Stimulated activated CD8-positive, alpha-beta memory T cell treated with anti-CD3 and anti-CD28 coated beads, Interleukin-4, amount 100 ng/mL, for 4 hours (primary cell): ENCODE measurements at places on chromosomes 12 and 14.

DNA sequence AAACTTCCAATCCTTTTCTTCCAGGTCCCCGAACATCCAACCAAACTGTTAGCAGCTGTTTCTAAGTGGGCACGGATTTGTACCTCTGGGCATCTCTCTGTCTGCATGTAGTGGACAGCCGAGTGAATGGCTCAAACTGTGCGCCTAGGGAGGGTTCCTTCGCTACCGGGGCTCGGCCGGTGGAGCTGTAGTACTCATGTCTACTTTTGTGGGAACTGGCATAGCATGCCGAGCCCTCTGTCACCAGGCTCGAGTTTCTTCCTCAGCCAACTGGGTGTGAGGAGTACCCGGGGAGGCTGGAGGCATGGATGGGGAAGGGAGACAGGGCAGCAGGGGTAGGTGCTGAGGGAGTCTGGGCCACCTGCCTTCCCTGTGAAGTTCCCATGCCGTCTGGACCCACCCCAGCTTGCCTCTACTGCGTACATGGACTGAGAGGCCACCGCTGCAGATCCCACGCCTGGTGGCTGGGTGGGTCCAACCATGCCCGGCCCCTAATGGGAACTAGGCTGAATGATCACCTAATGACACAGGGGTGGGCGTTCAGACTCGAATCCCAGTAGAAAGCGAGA is 23.0 kb downstream of the TNFAIP2 start:
- DNase-seq = no peak

GRCh38 chr12:14317362-14318146 is 47.9 kb upstream of the ATF7IP start:
- no peak for DNase-seq

DNA sequence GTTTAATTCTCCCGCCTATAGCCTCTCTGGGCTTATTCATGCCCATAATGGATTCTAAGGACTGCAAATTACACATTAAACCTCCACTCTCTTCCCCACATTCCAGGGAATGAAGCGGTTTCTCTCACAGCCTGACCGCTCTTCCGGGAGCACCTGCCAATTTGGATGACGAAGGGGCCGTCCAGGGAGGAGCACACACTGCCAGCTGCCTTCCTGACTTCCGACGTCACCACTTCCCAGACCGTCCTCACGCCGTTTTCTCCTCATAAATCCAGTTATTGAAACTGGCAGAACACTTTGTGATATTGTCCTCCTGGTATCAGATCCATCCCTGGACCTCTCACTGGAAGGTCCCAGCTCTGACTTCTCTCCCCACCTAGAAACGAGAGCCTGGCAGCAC is 87.6 kb downstream of the GCH1 start:
- DNase-seq = no peak

- DNase-seq = no peak
These were observed 725.7 kb downstream of the C12orf50 start for GRCh38 chr12:87303396-87304012.

DNA sequence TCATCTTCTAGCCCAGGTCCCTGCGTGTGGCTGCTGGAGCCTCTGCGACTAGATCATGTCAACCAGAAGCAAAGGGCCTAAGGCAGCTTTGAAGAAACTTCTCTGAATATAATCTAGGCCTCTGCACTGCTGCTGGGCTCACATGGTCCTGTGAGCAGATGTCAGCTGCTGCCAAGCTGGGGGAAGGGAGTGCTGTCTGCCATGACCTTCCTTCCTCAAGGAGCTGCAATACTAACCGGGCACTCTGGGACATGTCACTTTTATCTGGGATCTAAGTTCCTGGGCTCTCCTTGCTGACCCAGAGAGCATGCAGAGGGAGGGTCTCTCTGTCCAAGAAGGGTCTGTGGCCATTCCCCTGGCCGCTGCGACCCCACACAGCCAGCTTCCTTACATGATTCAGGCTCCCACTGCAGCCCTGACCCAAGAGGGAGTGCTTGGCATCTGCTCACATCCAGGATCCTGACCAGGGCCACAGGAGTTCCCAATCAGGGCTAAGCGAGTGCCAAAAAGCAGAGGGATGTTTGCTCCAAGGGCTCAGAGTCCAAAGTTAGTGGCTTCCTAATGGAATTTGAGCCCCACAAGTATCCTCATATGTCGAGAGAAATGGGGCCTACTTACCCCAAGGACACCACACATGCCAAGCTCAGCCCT is 74.0 kb downstream of the PLEKHG3 start:
- no peak for DNase-seq

- DNase-seq = no peak
These were observed 86.3 kb downstream of the VWF start for GRCh38 chr12:6038160-6038559.

GRCh38 chr14:103526247-103526913 is 2.6 kb upstream of the TRMT61A start:
- no peak for DNase-seq

GRCh38 chr14:74658535-74659131 is 46.6 kb upstream of the LTBP2 start:
- DNase-seq = no peak

DNA sequence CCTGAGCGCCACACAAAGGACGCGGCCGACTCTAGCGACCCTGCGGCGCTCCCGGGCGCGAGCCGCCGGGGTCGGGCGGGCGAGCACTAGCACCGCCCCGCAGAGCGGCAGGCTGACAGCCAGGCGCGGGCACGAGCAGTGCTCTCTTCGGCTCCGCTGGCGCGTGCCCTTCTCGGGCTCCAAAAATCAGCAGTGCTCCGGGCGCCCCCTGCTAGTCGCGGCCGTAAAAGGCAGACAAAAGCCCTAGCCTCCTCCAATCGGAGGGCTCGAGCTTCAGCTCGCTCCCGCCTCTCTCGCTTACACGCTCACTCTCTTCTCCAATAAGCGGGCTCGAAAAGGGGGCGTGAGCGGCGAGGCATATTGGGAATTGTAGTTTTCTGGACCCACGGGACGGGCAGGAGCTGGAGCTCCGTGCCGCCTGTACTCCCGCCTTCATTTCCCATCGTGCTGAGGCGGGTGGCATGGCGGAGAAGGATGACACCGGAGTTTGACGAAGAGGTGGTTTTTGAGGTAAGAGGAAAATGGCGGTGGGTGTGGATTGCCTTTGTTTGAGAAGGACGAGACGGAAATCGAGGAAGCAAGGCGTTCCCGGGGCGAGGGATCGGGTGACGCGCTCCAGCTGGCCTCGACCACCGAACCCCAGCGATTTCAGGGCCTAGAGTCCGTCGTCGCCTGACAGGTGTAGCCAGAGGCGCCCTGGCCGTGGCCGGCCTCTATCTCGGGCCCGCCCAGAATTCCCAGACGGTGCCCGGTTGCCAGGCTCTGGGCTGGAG is at the start of the genes FGD6 and VEZT:
Gene FGD6 (minus strand): TSS at position 91 of the 773 bp plus-strand sequence. CDS start 227 bp downstream, outside the sequence.
Gene VEZT (plus strand): TSS at position 431 of the 773 bp plus-strand sequence. CDS start 44 bp downstream, at position 475.
- DNase-seq = peak; percentile 95

DNA sequence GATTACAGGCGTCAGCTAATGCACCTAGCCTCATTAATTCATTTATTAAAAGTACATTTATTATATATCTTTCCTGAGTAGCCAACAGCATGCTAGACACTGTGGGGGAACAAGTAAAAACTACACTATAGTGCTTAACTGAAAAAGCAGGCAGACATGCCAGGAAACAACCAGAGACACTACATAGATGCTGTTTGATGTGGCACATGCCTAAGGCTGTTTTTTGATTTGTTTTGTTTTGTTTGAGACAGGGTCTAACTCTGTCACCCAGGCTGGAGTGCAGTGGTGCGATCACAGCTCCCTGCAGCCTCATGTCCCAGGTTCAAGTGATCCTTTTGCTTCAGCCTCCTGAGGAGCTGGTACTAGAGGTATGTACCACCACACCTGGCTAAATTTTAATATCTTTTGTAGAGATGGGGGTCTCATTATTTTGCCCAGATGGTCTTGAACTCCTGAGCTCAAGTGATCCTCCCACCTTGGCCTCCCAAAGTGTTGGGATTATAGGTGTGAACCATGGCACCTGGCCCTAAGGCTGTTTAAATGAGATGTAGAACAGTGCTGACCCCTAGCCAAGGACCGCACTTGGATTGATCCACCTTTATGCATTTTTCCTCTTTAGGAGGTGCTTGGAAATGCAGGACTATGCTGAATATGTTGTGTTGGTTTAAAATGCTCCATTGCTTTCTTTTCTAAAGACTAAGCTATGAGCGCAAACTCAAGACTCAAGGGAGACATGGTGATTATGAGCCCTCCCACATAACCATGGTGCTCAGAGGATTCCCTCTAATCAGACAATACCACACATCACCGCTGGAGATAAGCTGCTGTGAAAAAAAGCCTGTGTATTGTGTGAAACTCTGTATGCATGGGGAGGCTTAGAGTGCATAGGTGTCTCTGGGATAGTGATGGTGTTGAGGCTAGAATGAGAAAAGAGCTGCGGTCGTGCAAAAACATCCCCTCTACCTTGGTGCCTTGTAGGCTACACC is 10.5 kb upstream of the C14orf93 start:
- DNase-seq = no peak

DNA sequence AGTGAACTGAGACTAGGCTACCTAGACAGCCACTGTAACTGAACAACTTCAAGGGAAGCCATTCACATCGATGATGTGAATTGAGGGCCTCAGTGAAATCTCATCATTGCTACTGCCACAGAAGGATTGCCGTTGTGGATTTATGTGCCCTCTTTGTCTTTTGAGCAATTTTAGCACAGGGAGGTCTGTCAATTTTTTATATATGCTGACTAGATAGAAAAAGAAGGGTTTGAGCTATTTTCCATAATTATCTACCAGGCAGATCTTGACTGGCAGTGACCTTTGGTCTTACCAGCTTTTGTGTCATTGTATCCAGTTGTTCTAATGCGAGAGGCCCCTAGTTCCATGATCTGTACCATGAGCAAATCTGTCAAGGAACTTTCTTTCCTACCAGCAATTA is 179.4 kb downstream of the ERC1 start:
- no peak for DNase-seq

GRCh38 chr12:2435511-2435910 is 359.3 kb upstream of the FKBP4 start:
- DNase-seq = no peak

DNA sequence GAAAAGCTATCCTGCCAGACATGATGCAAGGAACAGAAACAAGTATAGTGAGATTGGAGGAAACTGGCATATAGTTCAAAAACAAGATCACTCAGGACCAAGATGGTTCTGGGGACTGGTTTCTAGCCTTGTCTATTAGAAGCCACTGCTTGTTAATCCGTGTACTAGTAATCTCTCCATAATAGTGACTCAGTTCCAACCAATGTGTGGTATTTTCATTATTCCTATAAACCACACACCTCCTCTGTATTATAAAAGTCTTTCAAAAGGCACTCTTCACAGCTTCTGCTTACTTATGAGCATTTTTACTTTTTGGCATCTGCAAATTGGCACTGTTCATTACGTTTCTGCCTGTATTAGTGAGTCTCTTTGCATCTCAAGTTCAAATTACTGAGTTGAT is 140.3 kb downstream of the SLC6A15 start:
- no peak for DNase-seq

GRCh38 chr12:84508851-84509260 is 403.7 kb downstream of the SLC6A15 start:
- DNase-seq = no peak

DNA sequence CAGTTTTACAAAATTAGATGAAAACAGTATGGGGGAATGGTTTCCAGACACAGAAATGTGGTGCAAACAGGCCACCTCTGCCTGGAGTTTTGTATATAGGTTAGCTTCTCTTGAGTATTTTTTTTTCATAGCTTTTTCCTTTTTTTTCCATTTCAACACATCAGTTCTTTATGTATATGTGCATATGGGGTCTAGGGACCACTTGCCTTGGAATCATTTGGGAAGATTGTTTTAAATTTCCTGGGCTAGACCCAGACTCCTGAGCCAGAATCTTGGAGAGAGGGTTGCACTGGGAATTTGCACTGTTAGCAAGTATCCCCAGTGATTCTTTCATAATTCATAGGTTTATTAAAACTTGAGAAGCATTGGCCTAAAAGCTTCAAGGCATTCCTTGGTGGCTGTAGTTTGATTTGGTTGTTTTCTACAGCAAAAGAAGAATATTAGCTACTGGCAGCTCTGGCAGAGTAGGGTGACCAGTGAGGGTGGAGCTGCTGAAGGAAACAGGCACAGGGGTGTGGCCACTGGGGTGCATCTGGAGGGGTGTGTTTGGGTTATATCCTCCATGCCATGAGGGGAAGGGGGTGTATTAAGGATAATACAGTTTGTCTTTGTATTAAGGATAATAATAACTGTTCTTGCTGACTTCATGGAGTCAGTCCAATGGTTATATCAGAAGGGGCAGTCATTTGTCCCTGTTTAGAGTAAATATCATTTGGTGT is 22.8 kb downstream of the PPP1R36 start:
- DNase-seq = no peak

- peak; percentile 7 for DNase-seq
These were observed at the start of gene CD9 for GRCh38 chr12:6200256-6201212. Gene CD9, plus strand, starts transcription at chr12:6200400. Its CDS starts 100 bp downstream, at chr12:6200500.

DNA sequence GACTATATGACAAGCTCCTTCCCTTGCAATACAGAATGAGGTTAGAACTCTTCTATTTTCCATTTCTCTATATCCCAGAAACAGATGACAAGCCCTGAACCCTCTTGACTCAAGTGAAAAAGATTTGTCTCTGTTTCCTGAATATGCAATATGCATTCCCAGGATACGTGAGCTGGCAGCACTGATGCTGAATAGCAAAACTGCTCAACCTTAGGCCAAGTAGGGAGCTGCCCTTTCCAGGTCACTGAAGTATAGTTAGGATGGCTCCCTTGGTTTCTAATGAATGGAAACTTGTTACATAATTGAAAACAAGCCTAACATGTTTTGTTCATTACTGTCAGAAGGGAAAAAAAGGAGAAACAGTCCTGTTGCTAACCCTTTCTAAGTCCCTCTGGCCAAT is 47.9 kb upstream of the PLEKHG7 start:
- no peak for DNase-seq

DNA sequence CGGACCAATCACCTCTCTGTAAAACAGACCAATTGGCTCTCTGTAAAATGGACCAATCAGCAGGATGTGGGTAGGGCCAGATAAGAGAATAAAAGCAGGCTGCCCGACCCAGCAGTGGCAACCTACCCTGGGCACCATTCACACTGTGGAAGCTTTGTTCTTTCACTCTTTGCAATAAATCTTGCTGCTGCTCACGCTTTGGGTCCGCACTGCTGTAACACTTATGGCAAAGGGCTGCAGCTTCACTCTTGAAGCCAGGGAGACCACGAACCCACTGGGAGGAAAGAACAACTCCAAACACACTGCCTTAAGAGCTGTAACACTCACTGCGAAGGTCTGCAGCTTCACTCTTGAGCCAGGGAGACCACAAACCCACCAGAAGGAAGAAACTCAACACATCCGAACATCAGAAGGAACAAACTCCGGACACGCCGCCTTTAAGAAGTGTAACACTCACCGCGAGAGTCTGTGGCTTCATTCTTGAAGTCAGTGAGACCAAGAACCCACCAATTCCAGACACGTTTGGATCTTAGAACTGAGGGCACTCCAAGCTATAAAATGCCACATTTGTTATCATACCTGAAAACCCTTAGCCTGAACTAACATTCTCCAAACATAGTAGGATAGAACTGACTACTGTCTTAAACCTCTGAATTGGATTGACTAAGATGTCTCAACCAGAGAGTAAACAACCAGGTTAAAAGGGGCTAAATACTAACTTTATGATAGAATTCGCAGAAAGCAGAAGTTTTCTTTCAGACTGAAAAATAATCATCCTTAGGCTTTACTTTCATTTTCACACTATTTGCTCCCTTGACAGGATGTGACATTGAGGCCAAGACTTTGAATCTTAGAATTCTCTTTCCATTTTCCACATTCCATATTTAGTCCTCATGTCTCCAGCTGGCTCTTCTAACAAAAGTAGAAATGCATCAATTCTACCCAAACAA is 33.6 kb downstream of the CDKL1 start:
- no peak for DNase-seq
